ENCODE measurements at places on chromosomes 12 and 14. TPM values are rescaled to one million over a fixed set of nuclear protein-coding genes. Genes with fewer than 3 reads are reported as not detected.

PTHLH gene
- 0.63 TPM for total RNA-seq

AQP5 gene
- total RNA-seq, result not detected

ERP27 gene
- total RNA-seq, result 0.70 TPM

SMIM41 gene
- 0.44 TPM for total RNA-seq

HEBP1 gene
- 29.4 TPM for total RNA-seq

FAM186B gene
- total RNA-seq, result not detected

CLEC9A gene
- total RNA-seq, result not detected

GARIN6 gene
- total RNA-seq, result not detected

METTL25 gene
- total RNA-seq, result 16.3 TPM

CACNA2D4 gene
- 4.1 TPM for total RNA-seq

DPPA3 gene
- total RNA-seq, result not detected

PTPRO gene
- 2.9 TPM for total RNA-seq

PDE3A gene
- 127 TPM for total RNA-seq

KRT72 gene
- total RNA-seq, result not detected

FSCB gene
- not detected for total RNA-seq

GRCh38 chr12:120739031-120739762 is 13.6 kb downstream of the ACADS start:
- DNase-seq, result no peak

DNA sequence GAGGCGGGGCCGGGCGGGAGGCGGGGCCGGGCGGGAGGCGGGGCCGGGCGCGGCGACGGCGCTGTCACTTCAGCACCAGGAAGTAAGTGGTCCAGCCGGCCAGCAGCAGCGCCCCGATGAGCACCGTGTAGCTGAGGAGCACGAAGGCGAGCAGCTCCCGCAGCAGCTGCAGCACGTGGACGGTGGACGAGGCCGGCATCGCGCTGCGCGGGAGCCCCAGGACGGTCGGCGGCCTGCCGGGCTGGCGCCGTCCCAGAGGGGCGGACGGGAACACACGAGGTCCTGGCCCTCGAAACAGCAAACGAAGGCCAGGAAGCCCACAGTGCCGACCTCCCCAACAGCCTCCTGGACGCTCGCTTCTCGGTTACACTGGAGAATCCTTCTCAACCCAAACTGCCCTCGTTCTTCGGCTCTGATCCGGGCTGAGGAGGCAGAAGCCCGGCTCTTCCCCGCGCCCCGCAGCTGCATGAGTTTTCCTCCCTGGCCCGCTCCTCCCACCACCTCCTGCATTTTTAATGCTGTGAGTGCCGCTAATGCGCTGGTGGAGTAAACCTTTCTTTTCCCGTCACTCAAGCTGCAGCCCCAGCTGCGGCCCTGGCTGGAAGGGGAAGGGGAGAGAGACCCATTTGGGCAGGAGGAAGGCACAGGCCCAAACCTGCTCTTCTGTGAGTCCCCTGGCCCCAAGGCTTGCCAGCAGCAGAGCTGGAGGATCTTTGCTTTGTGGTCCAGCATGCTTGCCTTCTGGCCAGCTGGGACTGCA is 694 bp upstream of the DIABLO start:
- DNase-seq, result no peak

DNA sequence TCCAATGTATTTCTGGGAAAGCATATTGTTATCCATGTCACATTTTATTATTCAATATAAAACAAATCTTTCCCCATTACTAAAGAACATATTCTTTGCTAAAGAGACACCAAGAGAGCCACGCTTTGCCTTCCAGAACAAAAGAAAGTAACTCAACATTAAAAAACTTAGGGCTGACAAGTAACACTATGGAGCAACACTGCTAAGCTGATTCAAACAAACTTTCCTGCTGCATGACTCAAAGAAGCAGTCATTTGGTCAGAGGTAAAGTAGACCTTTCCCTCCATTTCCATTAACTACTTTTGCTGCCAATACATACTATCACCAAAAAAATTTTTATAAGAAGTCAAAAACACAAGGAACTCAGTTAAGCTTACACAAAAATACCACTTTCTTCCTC is 83.0 kb downstream of the DENND5B start:
- DNase-seq, result no peak

DNA sequence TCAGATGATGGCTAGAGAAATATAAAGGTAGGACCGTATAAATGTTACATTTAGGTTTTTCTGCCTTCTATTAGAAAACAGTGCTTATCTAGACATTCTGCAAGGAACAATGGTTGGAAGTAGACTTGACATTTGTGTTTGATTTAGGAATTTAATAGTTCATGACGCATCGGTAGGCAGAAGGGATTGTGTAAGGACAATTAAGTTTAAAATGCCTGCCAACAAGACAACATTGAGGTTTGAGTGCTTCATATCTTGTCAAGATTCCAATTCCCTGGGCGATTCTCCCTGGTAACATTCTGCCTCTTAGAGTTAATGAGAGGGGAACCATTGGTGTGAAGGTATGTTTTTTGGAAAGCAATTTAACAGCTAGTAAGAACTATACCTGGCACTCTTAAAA is 186.8 kb upstream of the RBM19 start:
- DNase-seq, result no peak

DNA sequence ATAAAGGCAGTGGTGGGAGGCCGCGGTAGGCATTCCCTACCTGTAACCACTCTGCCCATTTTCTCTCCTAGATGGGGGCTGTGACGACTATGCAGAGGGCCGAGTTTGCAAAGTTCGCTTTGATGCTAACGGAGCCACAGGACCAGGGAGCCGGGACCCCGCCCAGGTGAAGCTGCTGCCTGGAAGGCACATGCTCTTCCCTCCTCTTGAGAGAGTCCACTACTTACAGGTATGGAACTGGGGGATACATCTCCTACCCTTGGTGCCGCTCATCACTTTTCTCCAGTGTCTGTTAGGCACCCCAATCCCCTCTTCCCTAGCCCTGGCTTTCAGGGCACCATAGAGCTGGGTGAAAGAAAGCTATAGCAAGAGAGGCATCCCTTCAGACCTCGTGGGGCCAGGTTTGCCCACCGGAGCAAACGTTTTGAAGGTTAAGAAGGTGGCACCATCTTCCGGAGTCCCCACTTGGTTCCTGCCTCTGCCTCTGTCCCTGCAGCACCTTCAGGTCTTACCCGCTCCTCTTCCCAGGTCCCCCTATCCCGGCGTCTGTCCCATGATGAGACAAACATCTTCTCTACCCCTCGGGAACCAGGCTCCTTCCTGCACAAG is 2.0 kb upstream of the P3H3 start:
- no peak for DNase-seq

GRCh38 chr14:61749867-61750266 is 12.4 kb upstream of the SNAPC1 start:
- DNase-seq, result no peak

DNA sequence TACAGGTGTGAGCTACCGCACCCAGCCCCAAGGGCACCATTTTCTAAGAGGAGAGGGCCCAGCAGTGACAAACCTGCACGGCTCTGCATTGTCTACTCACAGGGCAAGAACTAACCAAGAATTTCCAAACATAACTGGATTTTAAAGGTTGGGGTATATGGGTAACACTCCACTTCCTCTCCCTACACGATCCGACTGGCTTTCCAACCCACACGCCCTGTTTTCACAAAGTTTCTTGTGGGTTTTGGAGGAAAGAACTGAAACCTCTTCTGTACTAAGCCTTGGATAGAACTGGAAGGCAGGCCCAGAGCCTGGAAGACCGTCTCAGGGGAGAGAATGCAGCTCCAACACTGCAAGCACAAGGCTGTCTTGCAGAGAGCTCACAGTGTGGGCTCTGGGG is 24.9 kb downstream of the SNRNP35 start:
- DNase-seq, result no peak

DNA sequence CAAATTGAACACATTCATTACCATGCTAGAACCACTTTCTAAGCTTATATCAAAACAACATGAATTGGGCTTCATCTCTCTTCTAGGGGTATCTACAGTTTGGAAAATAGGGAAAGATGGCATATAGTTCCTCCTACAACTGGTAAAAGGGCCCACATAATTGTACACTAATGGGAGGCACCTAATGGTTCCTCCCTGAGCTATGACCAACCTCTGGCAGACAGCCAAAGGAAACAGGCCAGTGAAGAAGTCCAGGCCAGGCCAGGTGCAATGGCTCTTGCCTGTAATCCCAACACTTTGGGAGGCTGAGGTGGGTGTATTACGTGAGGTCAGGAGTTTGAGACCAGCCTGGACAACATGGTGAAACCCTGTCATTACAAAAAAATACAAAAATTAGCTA is 23.2 kb upstream of the APOF start:
- no peak for DNase-seq

GRCh38 chr12:25959071-25959961 is 834 bp downstream of the RASSF8 start:
- DNase-seq, result peak; percentile 80

DNA sequence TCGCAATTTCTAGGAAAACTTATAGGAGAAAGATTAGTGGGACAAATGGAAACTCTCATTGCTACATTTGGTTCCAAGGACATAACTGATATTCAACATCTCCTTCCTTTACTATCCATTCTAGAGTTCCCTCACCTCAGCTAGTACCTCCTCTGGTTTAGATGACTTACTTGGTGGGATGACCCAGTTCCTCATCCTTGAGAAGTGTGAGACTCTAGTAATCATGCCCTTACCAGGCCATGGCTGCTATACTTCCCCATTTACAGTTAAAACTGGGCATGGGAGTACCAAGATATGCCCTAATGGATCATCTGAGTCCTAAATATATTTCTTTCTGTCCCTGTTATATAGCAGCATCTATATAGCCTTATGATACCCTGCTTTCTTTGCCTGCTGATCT is 58.1 kb downstream of the IFT81 start:
- no peak for DNase-seq

DNA sequence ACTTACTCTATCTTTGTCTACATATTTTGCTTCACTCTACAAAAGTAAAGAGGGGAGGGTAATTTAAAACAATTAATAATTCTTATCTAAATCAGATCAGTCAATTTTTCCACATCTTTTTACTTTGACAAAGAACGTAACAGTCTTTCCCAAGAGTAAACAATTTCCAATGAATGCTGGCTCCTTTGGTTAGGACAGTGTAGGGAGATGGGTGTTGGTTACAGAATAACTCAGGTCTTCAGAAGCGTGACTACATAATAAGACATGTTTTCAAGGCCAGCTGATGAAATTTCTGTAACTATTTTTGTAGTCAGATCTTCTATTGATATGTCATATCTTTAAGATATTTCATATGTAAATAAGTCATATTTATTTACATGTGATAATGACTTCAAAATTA is 183.0 kb upstream of the CAND1 start:
- DNase-seq, result no peak

DNA sequence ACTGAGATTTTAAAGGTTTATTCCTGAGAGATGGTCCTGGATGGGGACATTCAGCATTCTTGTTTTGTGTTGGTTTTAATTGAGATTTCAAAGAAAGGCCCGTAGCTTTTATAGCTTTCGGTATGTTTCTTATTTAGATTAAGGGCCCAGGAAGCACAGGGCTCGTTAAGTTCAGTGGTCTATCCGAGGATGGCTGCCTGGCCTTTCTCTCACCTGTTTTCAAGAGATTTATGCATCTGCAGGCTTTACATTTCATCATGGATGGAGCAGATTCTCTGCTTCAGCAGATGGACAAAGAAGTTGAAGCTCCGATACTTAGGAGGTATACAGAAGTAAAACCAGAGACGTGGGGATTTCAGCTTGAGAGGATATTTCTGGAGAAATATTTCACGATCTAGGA is 16.0 kb downstream of the FZD10 start:
- DNase-seq, result no peak

- no peak for DNase-seq
Observed at GRCh38 chr12:78171061-78171460, 340.4 kb downstream of the NAV3 start.

DNA sequence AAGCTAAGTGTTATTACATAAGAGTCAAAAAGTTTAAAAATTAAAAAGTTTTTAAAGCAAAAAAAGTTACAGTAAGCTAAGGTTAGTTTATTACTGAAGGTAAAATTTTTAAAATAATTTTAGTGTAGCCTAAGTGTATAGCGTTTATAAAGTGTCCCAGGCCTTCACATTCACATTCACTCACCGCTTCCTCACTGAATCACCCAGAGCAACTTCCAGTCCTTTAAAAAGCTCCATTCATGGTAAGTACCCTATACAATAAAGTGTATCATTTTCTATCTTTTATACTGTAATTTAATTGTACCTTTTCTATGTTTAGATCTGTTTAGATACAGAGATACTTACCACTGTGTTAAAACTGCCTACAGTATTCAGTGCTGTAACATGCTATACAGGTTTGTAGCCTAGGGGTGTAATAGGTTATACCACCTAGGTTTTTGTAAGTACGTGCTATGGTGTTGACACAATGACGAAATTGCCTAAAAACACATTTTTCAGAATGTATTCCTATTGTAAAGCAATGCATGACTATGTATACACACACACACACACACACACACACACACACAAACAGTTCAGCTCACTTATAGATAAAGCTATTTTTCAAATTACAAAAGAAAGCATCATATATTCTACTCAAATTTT is 3.7 kb downstream of the CLEC14A start:
- no peak for DNase-seq

DNA sequence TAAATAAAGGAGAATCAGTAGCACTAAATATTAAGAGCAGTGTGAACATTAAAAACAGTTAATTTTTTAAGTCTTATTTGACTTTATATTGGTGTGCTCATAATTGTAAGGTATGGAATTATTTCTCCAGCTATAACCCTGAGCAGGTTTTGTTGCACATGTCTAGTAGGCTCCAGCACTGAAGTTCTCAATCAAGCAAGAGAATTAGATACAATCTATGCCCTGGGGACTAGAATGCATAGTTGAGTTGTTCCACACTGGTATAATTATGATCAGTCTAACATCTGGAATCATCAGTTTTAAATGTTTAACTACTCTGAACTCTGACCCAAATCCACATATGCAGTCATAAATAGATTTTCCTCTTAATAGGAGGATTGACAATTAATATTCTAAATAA is 257.8 kb upstream of the ARHGAP5 start:
- no peak for DNase-seq

GRCh38 chr12:104703372-104703771 is 246.6 kb downstream of the CHST11 start:
- no peak for DNase-seq

GRCh38 chr14:22549324-22549962 is 39.6 kb downstream of the DAD1 start:
- no peak for DNase-seq
